ENCODE measurements at places on chromosomes 5 and 9. TPM values are rescaled to one million over a fixed set of nuclear protein-coding genes. Genes with fewer than 3 reads are reported as not detected.
A peak's percentile ranks its signal among the peaks of the same experiment; 100 is the strongest.

- no peak for DNase-seq
Measured at GRCh38 chr9:8408575-8409190, 609.1 kb upstream of the DMAC1 start.

Gene LMNB1
- 198 TPM for total RNA-seq

- no peak for DNase-seq
Measured at GRCh38 chr9:35905051-35905781, 786 bp upstream of the HRCT1 start.

Gene ARSI
- not detected for total RNA-seq

Gene GPRIN1
- total RNA-seq = 1.6 TPM

Gene DMRT3
- total RNA-seq = not detected

DNA sequence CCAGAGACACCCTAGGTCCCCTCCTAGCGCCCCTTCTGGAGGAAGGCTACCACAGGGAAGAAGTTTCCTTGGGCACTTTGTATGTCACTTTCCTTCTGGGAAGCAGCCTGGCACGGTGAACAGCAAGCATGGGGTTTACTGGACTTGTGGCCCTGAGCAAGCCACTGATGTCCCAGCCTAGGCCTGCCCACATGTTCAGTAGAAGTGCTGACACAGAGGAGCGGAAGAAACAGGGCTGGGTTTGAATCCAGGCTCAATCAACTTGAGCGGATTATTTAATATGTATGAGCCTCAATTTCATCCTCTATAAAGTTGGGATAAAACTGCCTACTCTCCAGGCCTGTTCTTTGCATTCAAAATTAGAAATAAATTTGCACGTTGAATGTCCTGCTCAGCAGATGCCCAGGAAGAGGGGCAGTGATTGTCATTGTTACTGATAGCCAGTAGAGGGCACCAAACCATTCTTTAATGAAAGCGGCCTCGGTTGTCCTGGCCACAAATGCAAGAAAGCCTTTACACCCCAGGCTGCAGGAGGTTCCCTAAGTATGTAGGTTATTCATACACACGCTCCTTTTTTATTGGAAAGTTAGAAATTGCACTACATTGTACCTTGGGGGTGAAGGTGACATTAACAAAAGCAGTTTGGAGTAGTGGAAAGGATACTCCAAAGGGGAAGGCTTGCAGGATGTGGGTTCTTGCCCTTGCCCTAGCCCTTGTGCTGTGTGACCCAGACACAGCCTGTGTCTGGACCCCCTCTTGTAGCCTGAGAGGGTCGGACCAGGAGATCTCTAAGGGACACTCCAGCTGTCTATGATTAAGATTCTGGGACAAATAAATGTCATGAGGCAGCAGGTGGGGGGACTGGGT lies 13.4 kb upstream of the XPA start:
- peak; percentile 62 for DNase-seq

GRCh38 chr5:4065472-4066320 lies 470.1 kb downstream of the IRX1 start:
- DNase-seq = no peak

Gene CDKN2A
- 2.5 TPM for total RNA-seq

DNA sequence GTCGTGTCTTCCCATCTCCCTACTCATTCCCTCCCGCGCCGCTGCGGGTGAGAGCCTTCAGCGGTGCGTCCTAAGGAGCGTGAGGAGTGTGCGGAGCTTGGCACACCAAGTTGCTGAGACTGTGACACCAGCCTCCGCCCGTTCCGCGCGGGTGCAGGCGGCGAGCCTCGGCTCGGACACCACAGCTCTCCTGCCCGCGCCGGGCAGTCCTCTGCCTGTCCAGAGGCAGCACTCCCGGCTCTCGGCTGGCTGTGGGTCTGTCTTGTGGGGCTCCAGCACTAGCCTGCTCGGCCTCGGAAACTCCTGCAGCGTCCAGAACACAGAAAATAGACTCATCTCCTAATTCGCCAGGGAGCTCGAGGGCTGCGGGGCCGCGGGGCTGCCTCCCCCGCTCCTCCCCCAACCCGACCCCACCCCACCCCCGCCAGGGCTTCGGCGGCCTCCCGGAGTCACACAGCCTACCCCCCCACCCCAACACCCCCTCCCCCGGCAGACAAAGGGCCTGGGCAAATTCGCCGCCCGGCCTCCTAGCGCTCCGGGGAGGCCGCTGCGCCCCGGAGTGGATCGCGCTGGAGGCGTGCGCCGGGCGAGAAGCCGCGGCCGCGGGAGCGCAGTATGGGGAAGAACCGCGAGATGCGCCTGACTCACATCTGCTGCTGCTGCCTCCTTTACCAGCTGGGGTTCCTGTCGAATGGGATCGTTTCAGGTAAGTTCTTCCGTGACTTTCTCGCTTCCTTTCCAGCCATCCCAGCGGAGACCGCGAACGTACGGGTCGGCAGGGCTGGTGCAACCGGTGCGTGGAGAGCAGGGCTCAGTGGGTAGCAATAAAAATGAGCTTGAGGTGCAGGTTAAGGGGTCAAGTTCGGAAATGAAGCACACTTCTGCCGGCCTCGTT lies at the start of gene ADAMTS19:
Gene ADAMTS19, plus strand, starts transcription at position 522 of the 895 bp plus-strand sequence. Its CDS starts 94 bp downstream, at position 616.
- DNase-seq = peak; percentile 39

Gene COL23A1
- not detected for total RNA-seq

GRCh38 chr9:87233899-87234455 lies 263.7 kb upstream of the DAPK1 start:
- DNase-seq = no peak

GRCh38 chr5:107542831-107543231 lies 127.9 kb downstream of the EFNA5 start:
- no peak for DNase-seq

DNA sequence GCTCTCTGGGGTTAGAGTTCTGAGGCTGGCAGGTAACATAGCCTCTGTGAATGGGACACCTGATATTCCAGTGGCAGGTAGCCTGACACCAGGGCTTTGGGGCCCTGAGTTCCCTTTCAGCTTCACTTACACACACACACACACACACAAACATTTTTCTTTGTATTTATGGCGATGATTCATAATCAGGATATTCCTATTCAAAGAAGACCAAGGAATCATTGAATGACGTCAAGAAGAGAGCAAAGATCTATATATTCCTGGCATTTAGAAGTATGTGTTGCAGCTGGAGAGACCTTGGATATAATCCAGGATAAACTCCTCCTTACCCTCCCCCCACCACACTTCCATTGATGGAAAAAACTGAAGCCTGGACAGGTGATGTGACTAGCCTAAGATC lies 7.9 kb upstream of the ENTREP1 start:
- no peak for DNase-seq

Gene WNK2
- 1.7 TPM for total RNA-seq

GRCh38 chr5:6088706-6089105 lies 289.6 kb downstream of the MED10 start:
- no peak for DNase-seq

GRCh38 chr5:5372930-5373329 lies 49.5 kb upstream of the ICE1 start:
- DNase-seq = no peak

Gene NTRK2
- 0.09 TPM for total RNA-seq

DNA sequence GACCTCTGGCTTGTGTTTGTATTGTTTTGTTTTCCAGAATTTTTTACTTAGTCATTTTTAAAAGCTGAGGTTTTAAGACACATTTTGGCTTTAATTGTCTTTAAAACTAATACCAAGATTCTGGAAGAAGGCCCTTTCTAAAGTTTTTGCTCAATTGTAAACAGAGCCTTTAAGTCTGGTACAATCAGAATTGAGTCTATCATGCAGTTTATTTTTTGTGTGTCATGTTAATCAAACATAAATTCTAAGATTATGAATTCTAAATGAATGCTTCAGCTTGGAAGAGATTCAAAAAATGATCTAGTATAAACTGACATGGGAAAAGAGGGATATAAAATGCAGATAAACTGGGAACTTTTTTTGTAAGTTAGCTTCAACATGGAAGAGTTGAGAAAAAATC lies 882.7 kb downstream of the TLE1 start:
- DNase-seq = no peak

- DNase-seq = peak; percentile 49
Measured at GRCh38 chr5:152349683-152350526, 55.2 kb downstream of the NMUR2 start.

Gene NRG2
- 0.11 TPM for total RNA-seq

Gene LHX3
- total RNA-seq = not detected

- no peak for DNase-seq
Measured at GRCh38 chr5:19498852-19499251, 489.1 kb downstream of the CDH18 start.

DNA sequence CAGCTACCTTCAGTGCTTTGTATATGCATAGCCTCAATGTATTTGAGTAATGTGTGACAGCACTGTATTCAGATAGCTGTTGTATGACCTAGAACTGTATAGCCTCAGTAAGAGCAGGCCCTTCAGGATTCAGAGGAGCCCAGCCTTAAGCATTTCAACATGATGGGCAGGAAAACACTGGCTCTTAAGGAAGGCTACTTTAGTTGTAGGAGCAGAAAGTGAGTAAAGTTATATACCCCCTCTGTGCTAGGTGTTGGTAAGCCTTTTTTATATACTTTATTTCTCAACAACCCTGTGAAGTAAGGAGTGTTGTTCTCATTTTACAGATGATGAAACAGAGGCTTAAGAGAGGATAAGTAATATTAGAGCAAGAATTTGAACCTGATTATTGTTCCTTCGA lies 1.5 kb upstream of the GPR21 start:
- DNase-seq = no peak

- no peak for DNase-seq
Measured at GRCh38 chr5:74130155-74130897, 504.3 kb downstream of the ARHGEF28 start.

DNA sequence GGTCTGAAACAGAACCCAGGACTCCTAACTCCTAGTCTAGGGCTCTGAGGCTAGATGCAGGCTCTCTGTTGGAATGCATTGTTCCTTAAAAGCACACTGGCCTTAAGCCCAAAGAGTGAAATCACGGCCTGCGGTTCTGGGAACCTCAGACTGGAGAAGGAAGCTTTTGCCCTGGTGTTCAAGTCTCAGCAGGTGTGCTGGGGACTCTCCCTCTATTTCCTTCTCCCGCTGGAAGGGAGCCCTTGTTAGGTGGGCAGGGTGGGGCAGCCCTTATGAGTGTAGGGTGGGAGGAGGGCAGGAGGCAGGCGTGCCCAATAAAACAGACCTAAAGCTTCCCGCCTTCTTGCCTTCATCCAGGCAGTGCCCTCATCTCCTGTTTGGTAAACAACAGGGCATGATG lies 1.8 kb upstream of the PPARGC1B start:
- DNase-seq = no peak

- DNase-seq = no peak
Measured at GRCh38 chr9:113933671-113934070, 57.6 kb downstream of the ZNF618 start.

DNA sequence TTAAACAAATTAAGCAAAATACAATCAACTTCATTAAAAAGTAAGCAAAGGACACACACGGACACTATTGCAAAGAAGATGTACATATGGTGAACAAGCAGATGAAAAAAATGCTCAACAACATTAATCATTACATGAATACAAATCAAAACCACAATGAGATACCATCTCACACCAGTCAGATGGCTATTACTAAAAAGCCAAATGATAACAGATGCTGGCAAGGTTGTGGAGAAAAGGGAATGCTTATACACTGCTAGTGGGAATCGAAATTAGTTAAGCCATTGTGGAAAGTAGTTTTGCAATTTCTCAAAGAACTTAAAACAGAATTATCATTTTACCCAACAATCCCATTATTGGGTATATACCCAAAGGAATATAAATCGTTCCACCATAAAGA lies 636.2 kb upstream of the ST8SIA4 start:
- no peak for DNase-seq

GRCh38 chr9:135214054-135214640 lies 126.7 kb downstream of the OLFM1 start:
- no peak for DNase-seq

Gene CBY3
- total RNA-seq = 0.47 TPM

Gene PLPP1
- total RNA-seq = 15.9 TPM

DNA sequence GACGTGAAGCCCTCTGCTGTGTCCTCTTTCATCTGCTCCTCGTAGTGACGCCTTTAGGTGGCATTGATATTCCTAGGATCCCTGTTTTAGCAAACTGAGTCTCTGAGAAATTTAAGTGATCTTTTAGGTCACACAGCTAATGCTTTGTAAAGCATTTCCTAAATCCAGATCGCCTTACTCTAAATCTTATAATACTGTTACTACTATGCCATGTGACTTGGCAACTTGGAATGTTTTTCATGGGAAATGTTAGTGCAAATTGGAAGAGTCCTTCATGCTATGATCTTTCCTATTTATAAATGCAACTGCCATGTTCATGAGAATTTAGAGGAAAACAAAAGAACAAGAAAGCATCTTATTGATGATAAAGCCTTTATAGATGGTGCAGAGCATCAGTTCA lies 212.2 kb downstream of the TRIO start:
- no peak for DNase-seq

- DNase-seq = no peak
Measured at GRCh38 chr5:10685115-10685521, 75.9 kb downstream of the DAP start.

- no peak for DNase-seq
Measured at GRCh38 chr9:21811914-21812313, 9.5 kb downstream of the MTAP start.

DNA sequence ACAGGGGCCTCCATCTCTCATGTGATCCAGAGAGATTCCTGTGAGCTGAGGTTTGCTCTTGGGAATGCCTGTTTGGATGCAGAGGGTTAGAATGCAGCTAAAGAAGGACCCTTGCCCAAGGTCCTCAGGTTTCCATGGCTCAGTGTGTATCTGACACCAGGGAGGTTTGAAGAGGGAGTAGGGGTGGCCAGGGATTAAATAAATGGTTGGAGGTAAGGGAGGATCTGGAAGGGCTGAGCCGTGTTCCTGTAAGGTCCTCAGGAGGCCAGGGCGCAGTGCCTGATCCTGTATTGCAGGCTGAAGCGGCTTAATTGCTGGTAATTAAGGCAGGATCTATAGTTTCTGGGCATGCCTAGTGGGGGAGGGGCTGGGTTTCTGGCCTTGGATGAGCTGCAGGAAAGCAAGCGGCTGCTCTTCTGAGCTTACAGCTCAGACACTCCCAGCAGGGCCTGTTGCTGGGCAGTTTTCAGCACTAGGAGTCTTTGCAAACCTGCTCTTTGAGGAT lies 41.5 kb upstream of the MAP1B start:
- DNase-seq = no peak

- DNase-seq = no peak
Measured at GRCh38 chr9:17476401-17476800, 102.5 kb upstream of the SH3GL2 start.

DNA sequence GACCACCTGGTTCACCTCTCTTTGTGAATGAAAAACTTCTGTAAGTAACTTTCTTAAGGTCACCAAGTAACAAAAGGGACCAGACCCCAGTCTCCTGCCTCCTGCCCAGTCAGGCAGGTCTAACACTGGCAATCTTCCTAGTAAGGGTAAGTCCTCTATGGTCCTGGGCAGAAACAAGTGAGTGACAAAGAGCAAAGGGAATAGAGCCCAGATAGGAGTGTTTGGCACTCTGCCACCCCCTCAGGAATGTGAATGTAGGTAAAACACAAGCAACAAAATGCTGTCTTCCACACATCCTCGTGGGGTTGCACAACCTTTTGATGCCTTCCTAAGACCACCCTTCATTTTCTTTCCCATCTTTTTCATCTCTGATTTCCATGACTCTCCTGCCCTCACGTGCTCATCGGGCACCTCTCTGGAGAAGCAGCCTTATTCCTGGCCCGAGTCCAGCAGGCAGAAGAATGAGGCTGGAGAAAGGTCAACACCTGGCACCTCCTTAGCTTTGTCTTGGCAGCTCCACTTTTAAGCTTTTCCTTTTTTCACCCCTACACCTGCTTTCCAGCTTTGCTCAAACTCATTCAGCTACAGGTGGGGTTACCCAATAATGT lies 90.2 kb upstream of the LHFPL2 start:
- no peak for DNase-seq

All from activated CD8-positive, alpha-beta T cell treated with anti-CD3 and anti-CD28 coated beads for 36 hours (primary cell).